ENCODE measurements at places on chromosomes 6 and 20.

DNA sequence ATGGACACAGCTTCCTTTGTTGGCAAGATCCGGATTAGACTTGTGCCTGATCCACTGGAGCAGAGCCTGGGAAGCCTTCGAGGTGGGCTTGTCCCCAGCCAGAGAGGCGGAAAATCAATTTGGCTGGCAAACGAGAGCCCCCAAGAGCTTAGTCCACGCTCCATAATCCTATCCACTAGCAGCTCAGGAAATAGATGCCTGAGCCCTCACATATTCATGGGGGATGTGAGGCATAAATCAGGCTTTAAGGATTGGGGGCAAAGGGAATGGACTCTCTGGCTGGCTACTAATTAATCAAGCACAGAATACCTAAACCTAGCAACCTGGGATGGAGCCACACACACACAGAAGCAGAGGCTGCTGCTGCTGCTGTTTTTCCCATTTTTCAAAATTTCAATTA lies 137.9 kb downstream of the PKHD1 start:
- DNase-seq = no peak

GRCh38 chr20:52103913-52104545 lies 87.5 kb downstream of the ZFP64 start:
- DNase-seq = peak; percentile 90

GRCh38 chr6:168708526-168708925 lies 267.5 kb downstream of the SMOC2 start:
- DNase-seq = no peak

DNA sequence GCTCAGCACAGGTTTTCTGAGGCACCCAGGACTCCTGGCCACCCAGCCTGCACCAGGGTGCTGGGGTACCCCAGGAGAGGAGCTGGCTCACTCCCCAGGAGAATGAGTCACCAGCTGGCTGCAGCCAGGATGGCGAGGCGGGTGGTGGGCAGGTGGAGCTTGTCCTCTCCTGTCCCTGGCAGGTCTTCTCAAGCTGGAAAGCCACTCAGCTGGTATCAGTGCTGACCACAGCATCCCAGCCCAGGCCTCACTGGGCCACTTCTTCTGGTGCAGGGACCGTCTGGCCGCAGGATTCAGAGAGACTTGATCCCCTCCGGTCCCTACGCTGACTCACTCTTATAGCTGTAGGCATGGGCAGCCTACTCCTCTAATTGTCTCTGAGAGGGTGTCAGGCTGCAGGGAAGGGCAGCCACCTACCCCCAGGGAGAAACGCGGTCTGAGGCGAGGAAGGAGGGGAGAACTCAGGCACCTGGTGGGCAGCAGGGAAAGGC lies 22.2 kb downstream of the TFEB start:
- DNase-seq = no peak

DNA sequence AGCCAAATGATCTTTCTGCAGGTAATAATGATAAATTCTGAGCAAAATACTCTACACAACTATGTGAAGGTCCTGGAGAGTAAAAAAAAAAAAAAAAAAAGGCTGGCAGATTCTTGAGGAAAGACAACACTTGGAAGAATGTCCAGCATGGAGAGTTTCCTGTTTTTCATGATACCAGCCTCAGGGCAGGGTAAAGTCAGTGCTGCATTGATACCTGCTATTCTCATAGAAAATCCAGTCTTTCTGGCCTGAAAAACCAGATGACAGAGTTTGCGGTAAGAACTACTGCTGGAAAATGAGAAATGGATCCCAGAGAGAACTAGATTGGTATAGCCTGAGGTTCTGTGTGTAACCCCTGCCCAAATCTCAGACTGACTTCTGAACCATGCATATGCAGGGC lies 89.1 kb downstream of the AFG1L start:
- no peak for DNase-seq
